ENCODE measurements at places on chromosomes 13 and 19. TPM values are rescaled to one million over a fixed set of nuclear protein-coding genes. Genes with fewer than 3 reads are reported as not detected.

The ZMYM5 gene
- 32.8 TPM for total RNA-seq

GRCh38 chr13:98813993-98814392, 61.5 kb upstream of the SLC15A1 start:
- DNase-seq, result no peak

The FEM1A gene
- total RNA-seq, result 14.4 TPM

The APOC1 gene
- total RNA-seq, result 3.7 TPM

DNA sequence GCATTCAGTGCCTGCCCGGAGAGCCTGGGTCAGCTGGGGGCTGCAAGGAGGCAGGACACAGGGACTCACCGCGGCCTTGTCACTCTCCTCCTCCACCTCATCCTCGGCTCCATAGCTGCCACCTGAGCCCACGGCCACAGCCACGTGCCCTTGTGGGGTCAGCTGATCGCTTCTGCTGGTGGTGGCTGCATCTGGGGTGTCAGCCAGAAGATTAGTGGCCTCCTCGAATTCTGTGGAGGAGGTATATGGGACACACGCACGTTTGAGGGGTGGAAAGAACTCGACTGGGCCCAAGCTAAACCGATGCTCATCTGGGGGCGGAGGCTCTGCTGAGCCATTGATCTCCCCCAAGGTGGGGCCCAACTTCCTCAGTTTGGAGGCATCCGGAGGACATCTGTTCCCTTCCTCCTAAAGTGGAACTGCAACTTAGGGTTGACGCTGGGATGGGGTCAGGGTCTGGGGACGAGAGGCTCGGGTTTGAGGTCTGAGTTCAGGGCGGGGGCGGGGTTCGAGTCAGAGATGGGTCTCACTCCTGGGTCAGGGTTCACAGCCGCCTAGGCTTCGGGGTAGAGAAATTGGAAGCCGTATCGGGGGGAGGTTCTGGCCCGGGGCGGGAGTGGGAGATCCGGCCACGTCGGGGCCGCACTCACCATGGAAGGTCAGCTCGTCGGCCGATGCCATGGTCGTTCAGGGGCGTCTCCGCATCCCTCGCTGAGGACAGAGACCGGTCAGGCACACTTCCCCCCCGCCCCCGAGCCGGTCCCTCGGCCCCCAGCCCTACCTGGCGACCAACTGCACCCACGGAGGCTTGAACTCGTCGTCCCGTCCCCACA, 493 bp downstream of the YIPF2 start:
- DNase-seq, result peak; percentile 33

- DNase-seq, result no peak
Measured at GRCh38 chr19:8566855-8567254, 10.4 kb downstream of the MYO1F start.

The MEIOSIN gene
- total RNA-seq, result not detected

GRCh38 chr19:8423817-8424223, 10.7 kb downstream of the MARCHF2 start:
- no peak for DNase-seq

The KLHL1 gene
- total RNA-seq, result 23.2 TPM

The C19orf38 gene
- 0.54 TPM for total RNA-seq

- no peak for DNase-seq
Measured at GRCh38 chr13:95326695-95327094, 25.4 kb upstream of the ABCC4 start.

DNA sequence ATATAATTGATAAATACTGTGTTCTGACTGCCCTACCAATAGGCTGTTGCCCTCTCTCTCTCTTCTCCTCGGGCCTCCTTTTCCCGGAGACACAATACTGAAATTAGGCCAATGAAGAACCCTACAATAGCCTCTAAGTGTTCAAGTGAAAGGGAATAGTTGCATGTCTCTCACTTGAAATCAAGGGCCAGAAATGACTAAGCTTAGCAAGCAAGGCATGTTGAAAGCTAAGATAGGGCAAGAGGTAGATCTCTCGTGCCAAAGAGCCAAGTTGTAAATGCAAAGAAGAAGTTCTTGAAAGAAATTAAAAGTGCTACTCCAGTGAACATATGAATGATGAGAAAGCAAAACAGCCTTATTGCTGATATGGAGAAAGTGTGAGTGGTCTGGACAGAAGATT, 13.3 kb downstream of the KATNAL1 start:
- no peak for DNase-seq

- no peak for DNase-seq
Measured at GRCh38 chr13:68076046-68076445, 845.9 kb upstream of the PCDH9 start.

The DAND5 gene
- total RNA-seq, result 0.18 TPM

DNA sequence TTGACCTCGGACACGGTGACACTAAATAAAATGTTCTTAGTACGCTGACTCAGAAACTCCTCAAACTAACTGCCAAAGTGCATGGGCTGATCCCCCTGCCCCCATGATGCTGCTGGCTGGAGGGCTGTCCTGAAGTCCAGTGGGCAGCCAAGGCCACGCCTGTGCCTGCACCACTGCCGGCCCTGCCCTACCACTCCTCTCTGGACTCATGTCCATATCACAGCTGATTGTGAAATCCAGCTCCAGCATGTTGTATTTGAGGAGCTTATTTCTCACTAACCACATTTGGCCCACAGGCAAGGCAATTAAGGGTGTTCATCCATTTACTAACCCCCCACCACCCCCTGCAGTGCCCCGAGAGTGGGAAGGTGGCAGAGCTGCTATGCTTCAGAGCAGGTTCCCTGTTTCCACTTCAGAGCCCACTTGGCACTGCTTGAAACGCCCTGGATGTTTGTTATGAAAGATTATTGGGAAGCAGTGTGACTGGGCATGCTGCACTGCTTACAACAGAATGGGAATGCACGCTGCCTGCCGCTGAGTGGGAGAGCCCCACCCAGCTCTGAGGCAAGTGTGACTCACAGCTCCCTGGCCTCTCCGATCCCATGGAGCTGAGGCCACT, 114.0 kb downstream of the UQCRFS1 start:
- no peak for DNase-seq

GRCh38 chr19:48842789-48843162, 6.5 kb upstream of the HSD17B14 start:
- peak; percentile 66 for DNase-seq

GRCh38 chr19:12350890-12351197, 14.6 kb downstream of the ZNF442 start:
- DNase-seq, result no peak

DNA sequence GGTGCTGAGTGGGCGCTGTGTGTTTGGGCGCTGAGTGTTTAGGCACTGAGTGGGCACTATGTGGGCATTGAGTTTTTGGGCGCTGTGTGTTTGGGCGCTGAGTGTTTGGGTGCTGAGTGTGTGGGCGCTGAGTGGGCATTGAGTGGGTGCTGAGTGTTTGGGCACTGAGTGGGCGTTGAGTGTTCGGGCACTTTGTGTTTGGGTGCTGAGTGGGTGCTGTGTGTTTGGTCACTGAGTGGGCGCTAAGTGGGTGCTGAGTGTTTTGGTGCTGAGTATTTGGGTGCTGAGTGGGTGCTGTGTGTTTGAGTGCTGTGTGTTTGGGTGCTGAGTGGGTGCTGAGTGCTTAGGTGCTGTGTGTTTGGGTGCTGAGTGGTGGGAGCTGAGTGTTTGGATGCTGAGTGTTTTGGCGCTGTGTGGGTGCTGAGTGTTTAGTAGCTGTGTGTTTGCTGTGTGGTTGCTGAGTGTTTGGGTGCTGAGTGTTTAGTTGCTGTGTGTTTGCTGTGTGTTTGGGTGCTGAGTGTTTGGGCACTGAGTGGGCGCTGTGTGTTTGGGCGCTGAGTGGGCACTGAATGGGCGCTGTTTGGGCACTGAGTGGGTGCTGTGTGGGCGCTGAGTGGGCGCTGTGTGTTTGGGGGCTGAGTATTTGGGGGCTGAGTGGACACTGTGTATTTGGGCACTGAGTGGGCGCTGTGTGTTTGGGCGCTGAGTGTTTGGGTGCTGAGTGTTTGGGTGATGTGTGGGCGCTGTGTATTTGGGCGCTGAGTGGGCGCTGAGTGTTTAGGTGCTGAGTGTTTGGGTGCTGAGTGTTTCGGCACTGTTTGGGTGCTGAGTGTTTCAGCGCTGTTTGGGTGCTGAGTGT, 47.2 kb upstream of the F7 start:
- no peak for DNase-seq

DNA sequence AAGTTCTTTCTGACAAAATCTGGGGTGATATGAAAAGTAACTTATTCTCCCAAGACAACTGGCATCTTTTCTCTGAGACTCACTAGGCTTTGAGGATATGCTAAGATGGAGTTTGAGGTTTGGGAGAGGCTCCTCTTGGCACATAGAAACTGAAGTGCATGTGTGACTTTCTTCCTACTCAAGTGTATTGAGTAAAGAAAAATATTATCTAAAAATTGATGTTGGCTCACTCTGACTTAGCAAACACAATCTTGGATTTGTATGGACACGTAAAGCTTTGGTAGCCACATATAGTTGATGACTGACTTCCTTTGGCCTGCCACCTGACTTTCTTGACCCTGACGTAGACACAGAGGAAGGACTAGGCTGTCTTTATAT, 71.1 kb upstream of the KLF12 start:
- DNase-seq, result no peak

DNA sequence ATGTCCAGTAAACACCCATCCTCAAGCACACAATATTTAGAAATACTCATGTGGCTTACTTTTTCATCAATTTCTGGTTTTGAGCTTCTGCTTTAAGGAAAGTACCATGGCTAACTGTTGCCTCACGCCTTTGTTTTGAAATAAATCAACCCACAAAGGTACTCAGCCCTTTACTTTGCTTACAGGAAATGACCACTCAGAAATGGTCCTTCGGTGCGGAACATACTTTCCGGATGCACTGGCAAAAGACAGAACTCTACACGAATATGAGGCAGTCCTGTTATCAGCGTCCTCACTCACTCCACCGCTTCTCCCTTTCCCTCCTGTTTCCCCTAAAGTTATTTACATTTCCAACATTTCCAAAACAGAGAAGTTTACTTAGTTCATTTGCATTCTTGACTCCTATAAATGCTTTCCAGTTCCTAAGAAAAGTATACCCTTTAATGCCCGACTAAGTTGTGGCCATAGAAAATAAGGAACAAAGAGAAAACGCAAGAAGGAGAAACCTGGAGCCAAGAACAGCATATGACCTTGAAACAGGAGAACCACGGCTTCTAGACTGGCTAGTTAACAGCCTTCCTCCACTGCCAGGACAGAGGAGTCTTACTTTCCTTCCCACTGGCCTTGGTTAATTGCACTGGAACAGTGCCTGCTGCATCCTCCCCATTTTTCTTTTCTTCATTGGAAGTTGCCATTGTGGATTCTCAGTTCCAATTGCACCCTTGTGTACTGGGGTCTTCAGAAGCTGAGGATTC, 10.6 kb downstream of the FPR2 start:
- no peak for DNase-seq

GRCh38 chr13:77580748-77581147, 45.2 kb downstream of the SCEL start:
- peak; percentile 36 for DNase-seq

DNA sequence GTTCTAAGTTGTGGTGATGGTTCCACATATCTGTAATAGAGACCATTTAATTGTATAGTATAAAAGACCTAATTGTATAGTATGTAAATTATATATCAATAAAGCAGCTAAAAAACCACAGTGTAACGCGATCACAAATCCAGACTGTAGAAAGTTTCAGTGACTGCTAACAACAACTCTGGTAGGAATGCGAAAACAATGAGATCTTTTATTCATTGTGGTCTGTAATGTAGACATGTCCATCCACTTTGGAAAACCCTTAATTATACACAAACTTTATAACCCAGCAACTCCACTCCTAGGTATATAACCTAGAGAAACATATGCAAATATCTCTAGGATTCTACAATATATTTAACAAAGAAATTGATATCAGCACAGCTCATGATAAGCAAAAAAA, 549.5 kb downstream of the SLITRK1 start:
- no peak for DNase-seq

DNA sequence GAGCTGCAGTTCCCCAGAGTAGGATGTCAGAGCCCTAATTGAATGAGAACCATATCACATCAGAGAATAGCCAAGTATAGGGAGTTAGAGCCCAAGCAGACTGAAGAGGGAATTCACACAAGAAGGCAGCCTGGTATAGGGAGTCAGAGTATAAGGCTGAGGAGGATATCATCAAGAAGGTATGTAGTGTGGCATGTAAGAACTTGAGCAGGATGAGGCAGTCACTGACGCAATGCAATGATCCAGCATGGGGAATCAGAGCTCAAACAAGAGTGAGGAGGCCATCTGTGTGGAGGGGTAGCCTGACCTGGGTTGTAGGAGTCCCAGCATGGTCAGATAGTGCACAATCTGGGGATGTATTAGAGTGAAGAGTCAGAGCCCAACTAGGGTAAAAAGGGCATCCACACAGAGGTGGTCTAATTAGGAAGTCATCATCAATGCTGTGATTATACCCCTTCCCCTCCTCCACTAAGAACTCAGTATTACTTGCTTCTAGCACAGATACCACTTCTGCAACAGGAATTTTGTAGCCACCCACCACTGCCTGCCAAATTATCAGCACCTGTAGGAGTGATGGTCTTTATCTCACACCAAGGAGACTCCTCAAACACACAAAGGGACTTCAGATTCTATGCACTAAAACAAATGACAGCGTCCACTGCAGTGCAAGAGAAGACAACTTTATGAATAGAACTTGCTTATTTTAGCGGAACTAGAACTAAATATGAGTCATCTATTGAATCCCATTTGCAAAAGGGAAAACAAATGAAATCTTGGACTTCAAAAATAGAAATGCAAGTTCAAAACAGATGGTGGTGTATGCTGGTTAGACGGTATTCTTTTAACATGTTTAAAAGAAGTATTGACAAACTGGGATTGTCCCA, 107.2 kb downstream of the FNDC3A start:
- DNase-seq, result no peak

The ACTN4 gene
- total RNA-seq, result 71.8 TPM

The SCN1B gene
- 7.5 TPM for total RNA-seq

- DNase-seq, result no peak
Measured at GRCh38 chr13:24075137-24075975, 85.2 kb upstream of the SPATA13 start.

- DNase-seq, result no peak
Measured at GRCh38 chr19:40465025-40465556, 454 bp downstream of the BLVRB start.

The SOHLH2 gene
- 0.36 TPM for total RNA-seq

- DNase-seq, result peak; percentile 59
Measured at GRCh38 chr13:20182231-20182846, 10.4 kb downstream of the GJB2 start.

DNA sequence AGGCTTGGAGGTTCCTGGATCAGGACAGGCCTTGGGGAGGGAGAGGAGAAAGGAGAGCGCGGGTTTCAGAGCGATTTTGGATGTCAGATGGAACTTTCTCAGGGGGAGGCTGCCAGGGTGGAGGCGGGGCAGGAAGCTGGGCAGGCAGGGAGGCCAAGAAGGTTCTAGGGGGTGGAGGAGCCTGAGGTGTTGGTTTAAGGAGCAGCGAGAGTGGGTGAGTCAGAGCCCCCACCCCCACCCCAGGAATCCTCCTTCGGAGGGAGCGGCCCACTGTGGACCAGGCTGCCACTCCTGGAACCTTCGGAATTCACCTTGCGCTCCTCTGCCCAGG, 15.9 kb upstream of the NOP53 start:
- DNase-seq, result no peak
